ENCODE measurements at places on chromosomes 5 and 9.

GRCh38 chr5:34722183-34722582 lies 66.1 kb downstream of the RAI14 start:
- no peak for DNase-seq

DNA sequence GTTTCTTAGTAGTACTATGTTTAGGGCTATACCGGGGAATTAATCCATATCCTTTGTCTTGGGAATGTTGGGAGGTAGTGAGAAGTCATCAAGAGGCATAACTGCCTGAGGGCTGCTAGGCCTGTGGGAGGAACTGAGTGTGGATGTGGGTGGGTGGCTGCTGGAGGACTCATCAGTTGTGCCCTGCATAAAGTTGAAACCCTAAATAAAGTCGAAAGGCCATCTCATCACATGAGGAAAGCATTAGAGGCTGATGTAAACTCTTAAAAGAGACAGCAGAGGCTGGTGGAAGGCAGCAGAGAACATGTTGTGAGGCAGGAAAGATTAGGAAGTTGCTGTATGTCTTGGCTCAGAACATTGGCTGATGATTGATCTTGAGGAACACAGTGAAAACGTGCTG lies 143.8 kb downstream of the MAST4 start:
- DNase-seq, result no peak

DNA sequence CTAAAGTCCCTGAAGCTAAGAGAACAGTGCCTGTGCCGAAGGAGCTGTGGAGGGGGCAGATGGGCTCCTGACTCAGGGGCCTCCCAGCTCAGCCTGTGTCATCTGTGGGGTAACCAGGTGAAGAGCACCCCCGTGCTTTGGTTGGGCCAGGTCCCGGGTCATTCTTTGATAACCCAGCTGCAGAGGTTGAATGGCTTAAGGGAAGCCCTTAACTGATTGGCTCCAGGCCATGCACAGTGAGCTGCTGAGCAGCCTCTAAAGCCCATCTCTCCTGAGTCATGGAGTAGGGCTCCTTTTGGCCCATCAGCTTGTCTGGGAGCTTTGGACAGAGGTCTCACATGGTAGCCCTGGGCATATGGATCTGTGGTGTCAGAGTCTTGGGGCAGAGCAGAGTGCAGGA lies 28.7 kb downstream of the COL27A1 start:
- DNase-seq, result no peak

GRCh38 chr9:101463397-101463796 lies 27.8 kb upstream of the ALDOB start:
- no peak for DNase-seq

DNA sequence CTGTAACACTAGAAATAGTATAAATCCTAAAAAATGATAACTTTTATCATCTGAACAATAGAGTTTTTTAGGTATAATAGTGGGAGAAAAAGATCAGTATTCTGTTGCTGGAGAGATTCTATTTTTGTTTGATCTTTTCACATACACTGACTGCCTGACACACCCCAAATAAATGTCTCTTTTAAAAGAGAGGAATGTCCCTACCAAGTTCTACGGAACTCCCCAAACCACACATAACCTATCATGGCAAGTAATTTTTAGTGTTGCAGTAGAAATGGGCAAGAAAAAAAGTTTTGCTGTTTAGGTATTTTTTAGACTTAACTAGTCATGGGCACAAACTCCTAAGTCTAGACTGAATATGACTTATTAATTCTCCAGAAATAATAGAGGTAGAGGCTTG lies 139.1 kb downstream of the ELAVL2 start:
- DNase-seq, result no peak

GRCh38 chr9:136127313-136127712 lies 8.6 kb upstream of the TMEM250 start:
- DNase-seq, result no peak

GRCh38 chr9:131402073-131402472 lies 8.2 kb downstream of the PRRC2B start:
- no peak for DNase-seq

- no peak for DNase-seq
Observed at GRCh38 chr5:132007399-132008162, 3.9 kb downstream of the ACSL6 start.

- DNase-seq, result no peak
Observed at GRCh38 chr5:110977915-110978314, 93.6 kb upstream of the TSLP start.

GRCh38 chr9:129309041-129309430 lies 131.0 kb upstream of the IER5L start:
- DNase-seq, result no peak

DNA sequence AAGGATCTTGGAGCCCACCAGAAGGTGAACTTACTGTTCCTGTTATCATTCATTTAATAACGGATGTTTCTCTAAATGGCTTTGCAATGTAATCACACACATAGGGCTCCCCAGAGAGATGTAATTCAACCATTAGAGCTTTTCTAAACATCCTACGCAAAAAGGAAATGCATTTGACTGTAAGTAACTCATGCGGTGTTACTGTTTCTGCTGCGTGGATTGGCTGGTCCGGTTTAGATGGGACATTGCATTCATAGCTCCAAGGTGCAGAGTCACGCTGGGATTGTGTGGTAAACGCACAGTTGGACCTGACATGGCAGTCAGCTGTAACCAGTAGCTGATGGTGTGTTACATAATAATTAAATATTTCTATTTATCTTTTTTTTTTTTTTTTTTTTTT lies 185.5 kb upstream of the OTULINL start:
- DNase-seq, result no peak

DNA sequence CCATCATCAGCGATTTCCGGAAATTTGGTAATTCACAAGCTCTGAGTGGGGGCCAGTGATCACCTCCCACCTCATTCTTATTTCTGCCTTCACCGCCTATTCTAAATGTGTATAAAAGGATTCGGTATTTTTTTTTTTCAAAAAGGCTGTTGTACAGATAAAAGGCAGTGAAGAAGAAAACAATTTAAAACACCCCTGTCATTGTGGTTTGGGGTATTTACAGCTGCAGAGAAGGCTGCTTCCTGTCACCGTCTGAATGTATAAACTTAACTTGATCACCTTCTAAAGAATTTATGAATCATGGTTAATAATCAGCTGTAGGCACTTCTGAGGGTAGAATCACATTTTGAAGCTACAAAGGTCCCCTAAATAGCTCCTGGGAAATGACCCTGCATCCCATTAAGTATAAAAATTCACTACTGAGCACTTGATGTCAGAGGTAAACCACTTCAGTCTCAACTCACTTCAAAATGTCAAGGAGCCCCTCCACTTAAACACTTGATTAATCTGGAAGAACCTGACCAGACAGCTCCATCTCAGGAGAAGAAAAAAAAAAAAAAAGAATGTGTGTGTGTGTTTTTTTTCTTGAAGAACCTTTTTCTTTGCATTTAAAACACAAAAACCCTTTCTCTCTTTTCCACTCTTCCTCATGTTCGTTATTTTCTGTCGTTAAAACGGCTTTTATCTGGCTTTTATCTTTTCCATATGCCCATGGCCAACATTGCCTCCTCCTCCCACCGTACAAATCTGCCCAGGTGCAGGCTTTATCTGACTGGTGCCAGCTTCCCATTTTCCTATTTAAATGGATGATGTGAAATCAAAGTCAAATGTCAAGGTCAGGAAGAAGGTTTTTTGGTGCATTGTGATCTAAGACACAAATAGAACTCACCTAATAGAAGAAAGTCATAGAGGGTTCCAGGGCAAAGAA lies 291.2 kb downstream of the IRX1 start:
- DNase-seq, result no peak

GRCh38 chr9:120151806-120152205 lies 428.2 kb downstream of the CDK5RAP2 start:
- no peak for DNase-seq

DNA sequence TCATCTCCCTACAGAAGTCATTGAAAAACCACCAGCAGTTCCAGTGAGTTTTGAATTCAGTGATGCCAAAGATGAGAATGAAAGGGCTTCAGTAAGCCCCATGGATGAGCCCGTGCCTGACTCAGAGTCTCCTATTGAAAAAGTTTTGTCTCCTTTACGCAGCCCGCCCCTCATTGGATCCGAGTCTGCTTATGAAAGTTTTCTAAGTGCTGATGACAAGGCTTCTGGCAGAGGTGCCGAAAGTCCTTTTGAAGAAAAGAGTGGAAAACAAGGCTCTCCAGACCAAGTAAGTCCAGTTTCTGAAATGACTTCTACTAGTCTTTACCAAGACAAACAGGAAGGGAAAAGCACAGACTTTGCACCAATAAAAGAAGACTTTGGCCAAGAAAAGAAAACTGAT lies 90.1 kb downstream of the MAP1B start:
- no peak for DNase-seq

GRCh38 chr5:73306741-73307275 lies 133.8 kb downstream of the TMEM174 start:
- DNase-seq, result no peak

- no peak for DNase-seq
Observed at GRCh38 chr5:120852222-120852860, 388.2 kb downstream of the PRR16 start.

DNA sequence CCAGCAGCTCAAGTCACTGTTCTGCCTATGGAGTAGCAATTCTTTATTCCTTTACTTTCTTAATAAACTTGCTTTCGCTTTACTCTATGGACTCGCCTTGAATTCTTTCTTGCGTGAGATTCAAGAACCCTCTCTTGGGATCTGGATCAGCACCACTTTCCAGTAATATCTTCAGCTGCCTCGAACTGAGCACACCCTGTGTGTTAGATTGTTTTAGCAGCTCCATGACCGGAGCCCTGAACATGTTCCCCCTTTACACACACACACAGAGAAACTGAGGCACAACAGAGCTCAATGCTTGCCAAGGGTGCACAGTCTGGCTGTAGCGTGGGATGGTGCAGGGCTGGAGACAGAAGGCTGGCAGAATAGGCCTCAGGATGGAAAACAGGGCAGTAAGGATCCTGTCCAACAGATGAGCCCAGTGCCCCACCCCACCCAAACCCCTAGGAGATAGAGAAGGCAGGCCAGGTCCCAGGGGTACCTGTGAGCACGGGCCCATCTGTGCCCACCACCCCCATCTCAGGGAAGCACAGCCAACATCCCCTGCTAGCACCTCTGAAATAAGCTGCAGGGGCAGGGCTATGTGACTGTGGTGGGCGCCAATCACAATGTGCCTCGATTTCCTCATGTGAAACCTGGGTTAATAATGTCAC lies 27.9 kb downstream of the BICD2 start:
- no peak for DNase-seq

- DNase-seq, result no peak
Observed at GRCh38 chr5:74167206-74167929, 473.2 kb downstream of the ENC1 start.

DNA sequence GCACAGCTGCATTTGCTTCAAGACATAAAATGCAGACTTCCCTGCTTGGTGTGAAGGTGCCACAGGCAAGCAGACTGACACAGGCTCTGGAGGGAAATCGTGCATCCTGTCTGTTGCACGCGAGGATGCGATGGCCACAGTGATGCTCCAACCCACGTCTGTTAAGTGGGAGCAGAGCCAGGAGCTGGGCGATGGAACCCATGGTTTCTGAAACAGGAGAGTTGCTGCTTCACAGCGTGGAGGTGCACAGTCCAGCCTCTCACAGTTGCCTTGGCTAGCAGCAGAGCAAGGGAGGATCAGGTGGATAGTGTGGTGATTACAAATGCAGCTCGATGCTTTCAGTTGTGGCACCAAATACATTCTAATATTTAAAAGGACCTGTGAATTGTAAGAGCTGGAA lies 108.8 kb downstream of the TENT4A start:
- DNase-seq, result no peak

GRCh38 chr5:175652741-175653663 lies 4.9 kb upstream of the HRH2 start:
- peak; percentile 52 for DNase-seq

GRCh38 chr5:135149956-135150723 lies 116.1 kb upstream of the PITX1 start:
- DNase-seq, result no peak

- DNase-seq, result no peak
Observed at GRCh38 chr9:71984403-71984802, 73.0 kb downstream of the C9orf85 start.

DNA sequence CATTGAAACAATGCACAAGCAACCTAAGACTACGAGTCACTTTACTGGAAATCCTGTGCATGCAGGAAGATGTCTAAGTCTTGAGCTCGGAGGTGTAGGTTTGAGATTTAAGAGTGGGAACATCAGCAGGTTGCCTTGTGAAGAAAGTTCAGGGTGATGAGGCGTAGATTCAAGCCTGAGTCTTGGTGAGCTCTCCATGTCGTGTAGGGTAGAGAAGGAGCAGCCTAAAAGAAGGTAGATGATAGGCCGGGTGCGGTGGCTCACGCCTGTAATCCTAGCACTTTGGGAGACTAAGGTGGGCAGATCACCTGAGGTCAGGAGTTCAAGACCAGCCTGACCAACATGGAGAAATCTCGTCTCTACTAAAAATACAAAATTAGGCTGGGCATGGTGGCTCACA lies 30.2 kb upstream of the ANKRD18A start:
- no peak for DNase-seq

DNA sequence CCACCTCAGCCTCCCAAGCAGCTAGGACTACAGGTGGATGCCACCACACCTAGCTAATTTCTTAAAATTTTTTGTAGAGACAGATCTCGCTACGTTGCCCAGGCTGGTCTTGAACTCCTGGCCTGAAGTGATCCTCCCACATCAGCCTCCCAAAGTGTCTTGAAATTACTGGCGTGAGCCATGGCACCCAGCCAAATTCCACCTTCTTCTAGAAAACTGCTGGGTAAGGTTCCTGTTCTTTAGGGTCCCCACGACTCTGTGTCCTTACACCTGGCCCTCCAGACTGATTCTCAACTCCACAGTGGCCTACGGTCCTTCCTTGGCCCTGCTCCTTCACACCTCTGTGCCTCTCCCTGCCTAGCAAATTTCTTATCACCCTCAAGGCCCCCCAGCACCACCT lies 1.9 kb downstream of the MAPK9 start:
- no peak for DNase-seq

DNA sequence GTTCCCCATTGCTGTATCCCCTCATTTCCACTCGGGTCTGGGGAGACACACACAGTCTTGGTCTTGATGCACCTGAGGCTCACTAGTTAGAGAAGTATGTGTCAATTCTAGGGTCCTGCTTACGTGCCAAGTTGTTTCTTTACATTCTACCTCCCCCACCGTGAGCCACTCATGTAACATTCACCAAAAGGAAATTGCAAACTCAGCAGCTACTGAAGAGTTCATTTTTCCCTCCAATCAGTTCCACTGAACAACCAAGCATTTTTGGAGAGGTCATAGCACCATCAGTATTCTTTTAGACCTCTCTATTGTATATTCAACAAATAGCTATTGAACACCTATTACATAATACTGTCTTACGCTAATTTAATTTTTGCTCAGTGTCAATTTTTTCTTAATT lies 281.1 kb downstream of the SH3GL2 start:
- DNase-seq, result no peak

- DNase-seq, result no peak
Observed at GRCh38 chr9:90795871-90796317, 5.7 kb upstream of the SYK start.

GRCh38 chr9:74277532-74277931 lies 219.6 kb upstream of the RORB start:
- DNase-seq, result no peak

- no peak for DNase-seq
Observed at GRCh38 chr5:80141147-80141671, 106.1 kb downstream of the THBS4 start.

- no peak for DNase-seq
Observed at GRCh38 chr9:87840134-87840533, 42.5 kb upstream of the SPATA31E1 start.

- DNase-seq, result no peak
Observed at GRCh38 chr5:101346906-101347305, 443.8 kb upstream of the ST8SIA4 start.

- no peak for DNase-seq
Observed at GRCh38 chr5:120843390-120843980, 379.4 kb downstream of the PRR16 start.

- DNase-seq, result no peak
Observed at GRCh38 chr5:144295284-144295683, 124.6 kb downstream of the KCTD16 start.

- DNase-seq, result no peak
Observed at GRCh38 chr5:145589063-145589462, 246.1 kb downstream of the PRELID2 start.

Data from stimulated activated CD8-positive, alpha-beta memory T cell treated with anti-CD3 and anti-CD28 coated beads, Interleukin-4, amount 100 ng/mL, for 4 hours (primary cell).